Naive thymus-derived CD4-positive, alpha-beta T cell (primary cell): ENCODE measurements at places on chromosomes 7 and 10.

DNA sequence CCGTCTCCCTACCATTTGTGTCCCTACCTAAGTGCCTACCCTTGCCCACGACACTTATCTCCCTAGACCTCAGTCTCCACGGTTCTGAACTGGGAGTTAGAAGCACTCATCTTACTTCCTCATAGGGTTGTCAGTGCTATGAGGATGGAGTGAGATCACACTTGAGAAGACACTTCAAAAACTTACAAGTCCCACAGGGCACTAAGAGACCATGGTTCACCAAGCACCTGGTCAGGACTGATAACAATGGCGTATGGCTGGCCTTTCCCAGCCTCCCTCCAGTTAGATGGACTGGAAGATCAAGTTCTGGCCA lies 43.2 kb downstream of the KCNMA1 start:
- DNase-seq, result no peak

DNA sequence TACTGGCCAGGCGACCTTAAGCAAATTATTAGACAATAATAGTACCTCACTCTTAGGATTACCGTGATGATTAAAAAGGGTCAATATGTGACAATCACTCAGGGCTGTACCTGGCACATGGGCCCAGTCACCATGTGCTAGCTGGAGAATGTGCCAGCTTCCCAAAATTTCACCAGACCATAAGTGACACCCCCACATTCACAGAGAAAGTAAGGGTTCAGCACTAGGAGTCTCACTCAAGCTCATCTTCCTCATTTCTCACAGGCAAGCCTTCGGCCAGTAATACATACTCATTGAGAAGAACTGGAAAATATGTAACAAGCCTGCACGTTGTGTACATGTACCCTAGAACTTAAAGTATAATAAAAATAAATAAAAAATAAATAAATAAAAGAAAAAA lies 22.4 kb upstream of the C10orf71 start:
- DNase-seq, result no peak

- no peak for DNase-seq
Observed at GRCh38 chr10:86692023-86692514, 23.8 kb downstream of the LDB3 start.

DNA sequence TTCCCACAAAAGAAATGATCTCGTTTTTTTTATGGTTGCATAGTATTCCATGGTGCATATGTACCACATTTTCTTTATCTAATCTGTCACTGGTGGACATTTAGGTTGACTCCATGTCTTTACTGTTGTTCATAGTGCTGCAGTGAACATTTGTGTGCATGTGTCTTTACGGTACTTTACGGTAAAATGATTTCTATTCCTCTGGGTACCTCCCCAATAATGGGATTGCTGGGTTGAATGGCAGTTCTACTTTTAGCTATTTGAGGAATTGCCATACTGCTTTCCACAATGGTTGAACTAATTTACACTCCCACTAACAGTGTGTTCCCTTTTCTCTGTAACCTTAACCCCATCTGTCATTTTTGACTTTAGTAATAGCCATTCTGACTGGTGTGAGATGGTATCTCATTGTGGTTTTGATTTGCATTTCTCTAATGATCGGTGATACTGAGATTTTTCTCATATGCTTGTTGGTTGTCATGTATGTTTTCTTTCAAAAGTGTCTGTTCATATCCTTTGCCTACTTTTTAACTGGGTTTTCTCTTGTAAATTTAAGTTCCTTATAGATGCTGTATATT lies 37.2 kb downstream of the MKLN1 start:
- no peak for DNase-seq

- no peak for DNase-seq
Observed at GRCh38 chr7:131046246-131046645, 281.4 kb upstream of the MKLN1 start.

DNA sequence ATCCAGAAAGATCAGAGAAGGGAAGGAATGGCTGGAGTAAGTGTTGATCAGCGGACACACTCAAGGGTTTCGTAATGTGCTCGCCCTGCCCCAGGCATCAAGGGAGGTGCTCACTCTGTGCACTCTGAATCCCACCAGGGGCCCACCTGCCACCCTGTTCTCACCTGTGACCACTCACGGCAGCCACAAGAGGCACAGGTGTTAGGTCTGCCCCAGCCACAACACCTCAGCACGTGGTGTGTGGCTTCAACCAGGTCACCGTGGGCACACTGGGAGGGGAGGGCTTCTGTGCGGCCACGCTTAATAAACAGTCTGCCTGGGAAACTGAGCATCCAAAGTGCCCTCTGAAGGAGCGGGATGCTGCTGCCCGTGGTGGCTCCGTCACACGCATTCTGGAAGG lies 49.8 kb downstream of the CUX1 start:
- no peak for DNase-seq

- no peak for DNase-seq
Observed at GRCh38 chr10:26052326-26052725, 118.3 kb downstream of the MYO3A start.

- DNase-seq, result no peak
Observed at GRCh38 chr7:81399471-81399870, 370.4 kb downstream of the HGF start.

- DNase-seq, result no peak
Observed at GRCh38 chr7:144074374-144074773, 4.8 kb downstream of the OR2A25 start.

DNA sequence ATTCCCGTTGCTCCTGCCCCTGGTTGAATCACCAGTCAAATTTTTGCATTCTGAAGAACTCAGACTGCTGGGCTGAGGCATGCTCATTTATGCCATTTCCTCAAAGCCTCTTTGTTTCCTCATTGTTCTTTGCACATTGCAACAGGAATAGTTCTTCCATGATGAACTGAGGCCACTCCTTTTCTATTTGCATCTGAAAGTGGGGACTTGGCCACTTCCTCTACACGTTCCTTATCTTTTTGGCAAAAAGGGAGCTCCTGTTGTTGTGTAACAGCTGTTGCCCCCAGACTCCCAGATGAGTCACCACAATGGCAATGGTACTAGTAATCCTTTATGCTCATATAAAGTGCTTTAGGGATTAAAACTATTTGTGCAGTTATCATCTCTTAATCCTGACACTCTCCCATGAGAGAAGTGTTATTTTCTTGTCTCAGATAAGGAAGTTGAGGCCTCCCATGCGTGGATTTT lies 20.1 kb upstream of the ITPRID1 start:
- DNase-seq, result no peak

DNA sequence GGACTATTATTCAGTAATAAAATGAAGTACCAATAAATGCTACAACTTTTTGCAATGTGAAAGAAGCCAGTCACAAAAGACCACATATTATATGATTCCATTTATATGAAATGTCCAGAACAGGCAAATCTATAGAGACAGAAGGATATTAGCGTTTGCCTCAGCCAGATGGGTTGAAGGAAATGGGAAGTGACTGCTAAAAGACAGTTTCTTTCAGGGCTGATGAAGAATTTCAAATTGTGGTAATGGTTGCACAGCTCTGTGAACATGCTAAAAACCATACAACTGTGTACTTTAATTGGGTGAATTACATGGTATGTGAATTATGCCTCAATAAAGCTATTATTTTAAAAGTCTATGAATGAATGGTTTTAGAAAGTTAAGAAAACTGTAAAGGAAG lies 23.9 kb upstream of the REEP3 start:
- DNase-seq, result no peak

- DNase-seq, result no peak
Observed at GRCh38 chr7:114854369-114854768, 67.5 kb upstream of the MDFIC start.

GRCh38 chr10:133128126-133129070 lies 31.6 kb upstream of the KNDC1 start:
- no peak for DNase-seq

DNA sequence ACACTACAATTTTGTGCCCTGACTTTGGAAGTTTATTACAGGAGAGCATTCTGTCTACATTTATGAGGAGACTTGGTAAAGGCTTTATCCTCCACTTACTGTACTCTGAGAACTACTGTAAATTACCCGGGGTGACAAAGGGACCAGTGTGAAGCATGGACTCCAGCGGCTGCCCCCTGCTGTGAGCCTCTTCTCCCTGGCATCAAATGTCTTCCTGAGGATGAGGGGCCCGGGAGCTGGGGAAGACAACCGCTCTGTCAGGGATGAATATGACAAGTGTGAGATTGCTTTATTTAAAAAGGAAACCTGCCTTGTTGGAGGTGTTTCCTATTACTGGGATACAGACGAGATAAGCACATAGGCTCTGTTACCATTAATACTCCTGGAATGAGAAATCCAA lies 714.8 kb downstream of the CCSER2 start:
- no peak for DNase-seq

DNA sequence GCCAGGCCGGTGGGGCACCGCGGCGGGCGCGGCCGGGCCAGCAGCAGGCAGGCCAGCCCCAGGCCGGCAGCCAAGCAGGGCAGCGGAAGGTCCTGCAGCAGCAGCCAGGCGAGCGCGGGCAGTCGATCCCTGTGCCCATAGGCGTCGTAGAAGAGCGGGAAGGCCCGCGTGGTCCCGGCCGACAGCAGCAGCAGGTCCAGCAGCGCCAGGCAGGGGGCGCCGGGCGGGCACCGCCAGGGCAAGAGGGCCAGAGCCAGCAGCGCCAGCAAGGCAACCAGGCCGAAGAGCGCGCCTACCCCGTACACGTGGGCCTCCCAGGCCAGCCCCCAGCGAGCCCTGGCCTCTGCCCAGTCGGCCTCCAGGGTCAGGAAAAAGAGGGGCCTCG lies 8.4 kb upstream of the RBM28 start:
- no peak for DNase-seq

DNA sequence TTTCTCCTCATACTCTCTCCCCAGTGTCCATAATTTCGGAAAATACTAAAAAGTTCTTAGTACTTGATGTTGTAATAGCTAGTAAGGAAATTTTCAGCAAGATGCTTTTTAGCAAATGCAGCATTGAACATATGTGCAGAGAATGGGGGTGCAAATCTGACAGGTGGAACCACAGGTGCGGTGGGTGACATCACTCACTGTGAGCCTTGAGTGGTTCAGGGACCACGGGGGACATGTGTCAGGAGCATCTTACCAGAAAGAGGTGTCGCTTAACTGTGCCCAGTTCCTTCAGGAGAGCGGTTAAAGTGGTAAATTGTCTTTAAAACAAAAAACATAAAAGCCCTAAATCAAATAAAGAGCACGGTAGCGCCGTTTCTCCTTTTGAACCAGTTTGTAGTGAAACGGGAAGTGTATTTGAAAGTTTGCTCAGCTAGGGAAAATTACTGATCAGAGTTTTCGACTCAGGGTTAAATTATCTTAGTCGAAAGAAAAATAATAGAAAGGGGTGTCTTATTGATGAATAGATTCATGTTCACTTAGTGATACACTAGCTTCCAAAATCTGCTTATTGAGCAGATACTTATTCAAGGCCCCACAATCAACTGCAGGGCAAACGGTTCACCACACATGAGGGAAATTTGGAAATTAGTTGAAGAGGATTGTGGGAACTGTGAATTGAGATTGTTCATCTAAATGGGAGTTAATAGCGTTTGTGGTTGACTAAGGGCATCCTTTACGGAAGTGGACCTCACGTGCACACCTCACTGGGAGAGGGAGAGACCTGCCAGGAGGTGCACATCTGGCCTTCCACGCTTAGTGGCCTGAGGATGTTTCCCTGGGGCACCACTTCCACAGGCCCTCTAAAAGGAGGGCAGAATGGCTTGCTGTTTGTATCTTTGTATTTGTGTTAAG lies 12.7 kb downstream of the CUL1 start:
- no peak for DNase-seq

DNA sequence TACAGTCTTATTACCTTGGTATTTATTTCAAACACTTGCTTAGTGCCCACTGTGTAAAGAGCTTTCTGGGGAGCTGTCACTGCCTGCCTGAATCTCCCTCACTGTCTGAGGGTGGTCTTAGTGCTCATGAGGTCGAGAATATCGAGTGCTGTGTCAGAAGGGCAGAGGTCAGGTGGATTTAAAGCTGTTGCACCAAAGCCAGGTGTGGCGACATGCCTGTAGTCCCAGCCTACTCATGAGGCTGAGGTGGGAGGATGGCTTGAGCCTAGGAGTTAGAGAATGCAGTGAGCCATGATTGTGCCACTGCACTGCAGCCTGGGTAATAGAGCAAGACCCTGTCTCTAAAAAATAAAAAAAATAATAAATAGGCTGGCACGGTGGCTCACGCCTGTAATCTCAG lies 20.9 kb downstream of the CCM2 start:
- DNase-seq, result no peak

- no peak for DNase-seq
Observed at GRCh38 chr7:108604307-108605077, 34.8 kb downstream of the DNAJB9 start.

DNA sequence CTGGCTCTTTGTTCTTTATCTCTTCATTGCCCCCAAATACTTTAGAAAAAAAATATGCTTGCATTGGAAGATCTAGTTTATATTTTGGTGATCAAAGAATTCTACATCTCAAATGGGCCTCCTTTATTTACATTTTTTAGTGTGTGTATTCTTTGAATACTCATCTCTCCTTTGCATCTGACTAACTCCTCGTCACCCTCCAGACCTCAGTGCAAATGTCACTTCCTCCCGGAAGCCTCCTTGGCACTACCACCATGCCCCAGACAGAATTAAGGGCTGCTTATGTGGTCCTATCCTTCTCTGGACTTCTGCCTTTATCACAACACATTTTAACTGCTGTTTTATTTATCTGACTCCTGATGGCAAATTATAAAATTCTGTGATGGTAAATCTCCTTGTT lies 52.0 kb upstream of the PPP1R3C start:
- no peak for DNase-seq

DNA sequence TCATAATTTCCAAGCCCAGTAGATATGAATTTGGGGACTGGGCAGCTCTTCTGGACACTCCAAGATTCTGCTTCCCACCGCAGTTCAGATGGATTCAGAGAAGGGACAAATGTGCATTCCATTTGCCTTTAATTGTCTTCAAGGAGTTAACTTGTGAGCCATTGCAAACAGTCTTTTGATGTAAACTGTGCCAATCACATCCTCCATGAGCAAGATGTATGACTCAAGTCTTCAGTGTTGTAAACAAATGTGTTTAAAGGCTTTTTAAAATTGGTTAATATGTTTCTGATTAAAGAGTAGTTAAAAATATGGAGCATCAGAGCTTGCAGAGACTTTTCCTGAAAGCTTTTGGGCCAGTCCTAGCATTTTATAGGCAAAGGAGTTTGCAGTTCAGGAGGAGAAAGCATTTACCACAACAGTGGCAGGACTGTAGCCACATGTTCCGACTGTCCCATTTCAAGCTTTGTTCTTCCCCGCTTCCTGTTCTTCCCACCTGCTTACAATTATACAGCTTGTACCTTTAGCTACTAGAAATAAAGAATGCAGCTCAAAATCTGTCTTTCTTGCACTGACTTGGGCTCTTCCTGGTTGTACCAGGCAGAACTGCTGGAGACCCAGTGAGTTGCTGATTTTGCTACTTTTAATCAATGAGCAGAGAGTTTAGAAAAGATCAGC lies 6.2 kb downstream of the SLC18A2 start:
- DNase-seq, result no peak
